ENCODE measurements at places on chromosomes 3 and 15. TPM values are rescaled to one million over a fixed set of nuclear protein-coding genes. Genes with fewer than 3 reads are reported as not detected.
A peak's percentile ranks its signal among the peaks of the same experiment; 100 is the strongest.

GRCh38 chr3:161403251-161403650 lies 31.9 kb upstream of the SPTSSB start:
- no peak overlapping the region for H3K27ac ChIP-seq
- H3K4me1 ChIP-seq, result no peaks in the 10 kb centered on the region
- no peak for DNase-seq
- no peaks in the 10 kb centered on the region for H3K27me3 ChIP-seq
- no peak overlapping the region for H3K4me3 ChIP-seq
- H3K36me3 ChIP-seq, result no peaks in the 10 kb centered on the region

- DNase-seq, result no peak
- H3K27me3 ChIP-seq, result no peaks in the 10 kb centered on the region
- no peak overlapping the region for H3K4me3 ChIP-seq
- H3K27ac ChIP-seq, result no peak overlapping the region
- H3K4me1 ChIP-seq, result peaks cover 15% of the 10 kb centered on the region
- H3K36me3 ChIP-seq, result no peaks in the 10 kb centered on the region
These were observed 165.6 kb downstream of the GMNC start for GRCh38 chr3:190696777-190697501.

GRCh38 chr15:36810656-36811449 lies 231.4 kb downstream of the CDIN1 start:
- no peak overlapping the region for H3K27ac ChIP-seq
- no peaks in the 10 kb centered on the region for H3K27me3 ChIP-seq
- H3K36me3 ChIP-seq, result peaks cover 7% of the 10 kb centered on the region
- no peak overlapping the region for H3K4me3 ChIP-seq
- no peak for DNase-seq

- peaks cover 33% of the 10 kb centered on the region for H3K27me3 ChIP-seq
- H3K4me3 ChIP-seq, result no peak overlapping the region
- H3K36me3 ChIP-seq, result no peaks in the 10 kb centered on the region
- DNase-seq, result peak; percentile 87
- no peak overlapping the region for H3K27ac ChIP-seq
These were observed 1.4 kb downstream of the PTH1R start for GRCh38 chr3:46878781-46879436.

DNA sequence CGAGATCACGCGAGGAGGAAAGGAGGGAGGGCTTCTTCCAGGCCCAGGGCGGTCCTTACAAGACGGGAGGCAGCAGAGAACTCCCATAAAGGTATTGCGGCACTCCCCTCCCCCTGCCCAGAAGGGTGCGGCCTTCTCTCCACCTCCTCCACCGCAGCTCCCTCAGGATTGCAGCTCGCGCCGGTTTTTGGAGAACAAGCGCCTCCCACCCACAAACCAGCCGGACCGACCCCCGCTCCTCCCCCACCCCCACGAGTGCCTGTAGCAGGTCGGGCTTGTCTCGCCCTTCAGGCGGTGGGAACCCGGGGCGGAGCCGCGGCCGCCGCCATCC lies 1.1 kb upstream of the SETD5 start:
- H3K27ac ChIP-seq, result peak overlapping the region; percentile 95
- H3K4me1 ChIP-seq, result peaks cover 38% of the 10 kb centered on the region
- DNase-seq, result peak; percentile 91
- H3K36me3 ChIP-seq, result peaks cover 42% of the 10 kb centered on the region
- no peaks in the 10 kb centered on the region for H3K27me3 ChIP-seq
- H3K4me3 ChIP-seq, result peak overlapping the region; percentile 88

- no peaks in the 10 kb centered on the region for H3K27me3 ChIP-seq
- no peak overlapping the region for H3K4me3 ChIP-seq
- no peak overlapping the region for H3K27ac ChIP-seq
- DNase-seq, result peak; percentile 89
- H3K36me3 ChIP-seq, result no peaks in the 10 kb centered on the region
- peaks cover 9% of the 10 kb centered on the region for H3K4me1 ChIP-seq
These were observed 13.5 kb downstream of the SEMA4B start for GRCh38 chr15:90214553-90215196.

GRCh38 chr3:64455351-64455750 lies 230.1 kb upstream of the PRICKLE2 start:
- no peak for DNase-seq
- H3K36me3 ChIP-seq, result no peaks in the 10 kb centered on the region
- peaks cover 28% of the 10 kb centered on the region for H3K4me1 ChIP-seq
- peaks cover 23% of the 10 kb centered on the region for H3K27me3 ChIP-seq
- H3K27ac ChIP-seq, result no peak overlapping the region

- H3K4me1 ChIP-seq, result no peaks in the 10 kb centered on the region
- DNase-seq, result no peak
- H3K36me3 ChIP-seq, result no peaks in the 10 kb centered on the region
- peaks cover 5% of the 10 kb centered on the region for H3K27me3 ChIP-seq
- H3K27ac ChIP-seq, result no peak overlapping the region
These were observed 18.6 kb downstream of the SERP1 start for GRCh38 chr3:150527464-150528255.

DNA sequence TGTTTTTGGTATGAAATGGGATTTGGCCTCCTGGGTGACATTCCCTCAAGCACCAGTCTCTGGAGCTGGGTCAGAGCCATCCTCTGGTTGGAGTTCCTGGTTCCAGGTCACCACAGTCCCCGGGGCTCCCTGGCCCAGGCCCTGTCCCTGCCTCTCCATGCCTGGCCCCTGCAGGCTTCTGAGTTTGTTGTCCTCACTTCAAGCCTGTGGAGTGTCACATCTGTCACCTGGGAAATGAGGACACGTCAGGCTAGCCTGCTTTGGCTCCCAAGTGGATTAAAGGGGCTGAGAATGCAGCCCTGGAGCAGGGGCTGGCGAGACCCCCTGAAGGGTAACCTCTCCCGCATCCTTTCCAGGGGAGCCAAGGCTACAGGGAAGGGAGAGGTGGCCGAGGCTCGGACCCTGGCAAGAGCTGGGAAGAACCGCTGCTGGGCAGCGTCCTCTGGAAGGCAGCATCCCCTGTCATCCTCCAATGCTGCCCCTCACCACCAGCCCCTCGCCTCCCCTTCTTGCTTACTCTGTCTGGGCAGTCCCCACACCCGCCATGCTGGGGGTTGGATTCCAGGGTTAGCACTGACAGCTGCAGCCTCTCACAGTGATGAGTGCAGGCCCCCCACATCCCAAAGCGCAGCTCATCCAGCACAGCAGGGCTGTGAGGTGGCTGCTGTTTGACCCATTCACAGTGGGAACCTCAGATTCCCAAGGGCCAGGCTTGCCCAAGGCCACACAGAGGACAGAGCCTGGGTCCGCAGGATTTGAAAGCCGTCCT lies 75.5 kb upstream of the IQSEC1 start:
- H3K27me3 ChIP-seq, result no peaks in the 10 kb centered on the region
- no peaks in the 10 kb centered on the region for H3K4me1 ChIP-seq
- no peak overlapping the region for H3K4me3 ChIP-seq
- peak; percentile 36 for DNase-seq
- no peaks in the 10 kb centered on the region for H3K36me3 ChIP-seq
- no peak overlapping the region for H3K27ac ChIP-seq

GRCh38 chr3:11091088-11091590 lies 63.2 kb upstream of the HRH1 start:
- H3K4me3 ChIP-seq, result no peak overlapping the region
- H3K36me3 ChIP-seq, result no peaks in the 10 kb centered on the region
- H3K27me3 ChIP-seq, result no peaks in the 10 kb centered on the region
- H3K4me1 ChIP-seq, result peaks cover 8% of the 10 kb centered on the region
- peak; percentile 73 for DNase-seq

GRCh38 chr15:73650416-73651126 lies 17.4 kb upstream of the NPTN start:
- no peak overlapping the region for H3K27ac ChIP-seq
- H3K4me1 ChIP-seq, result no peaks in the 10 kb centered on the region
- H3K4me3 ChIP-seq, result no peak overlapping the region
- H3K27me3 ChIP-seq, result peaks cover 6% of the 10 kb centered on the region

- DNase-seq, result no peak
- H3K27ac ChIP-seq, result no peak overlapping the region
- no peaks in the 10 kb centered on the region for H3K4me1 ChIP-seq
- H3K36me3 ChIP-seq, result no peaks in the 10 kb centered on the region
These were observed 590.2 kb upstream of the UBE2E2 start for GRCh38 chr3:22612927-22613326.

Gene LACTB
- 52.8 TPM for total RNA-seq

Gene DAZL
- total RNA-seq, result not detected

Gene POLQ
- 1.5 TPM for total RNA-seq

Gene REC114
- not detected for total RNA-seq

Data from osteoblast (primary cell).